ENCODE measurements at places on chromosomes 11 and 22.
A peak's percentile ranks its signal among the peaks of the same experiment; 100 is the strongest.

DNA sequence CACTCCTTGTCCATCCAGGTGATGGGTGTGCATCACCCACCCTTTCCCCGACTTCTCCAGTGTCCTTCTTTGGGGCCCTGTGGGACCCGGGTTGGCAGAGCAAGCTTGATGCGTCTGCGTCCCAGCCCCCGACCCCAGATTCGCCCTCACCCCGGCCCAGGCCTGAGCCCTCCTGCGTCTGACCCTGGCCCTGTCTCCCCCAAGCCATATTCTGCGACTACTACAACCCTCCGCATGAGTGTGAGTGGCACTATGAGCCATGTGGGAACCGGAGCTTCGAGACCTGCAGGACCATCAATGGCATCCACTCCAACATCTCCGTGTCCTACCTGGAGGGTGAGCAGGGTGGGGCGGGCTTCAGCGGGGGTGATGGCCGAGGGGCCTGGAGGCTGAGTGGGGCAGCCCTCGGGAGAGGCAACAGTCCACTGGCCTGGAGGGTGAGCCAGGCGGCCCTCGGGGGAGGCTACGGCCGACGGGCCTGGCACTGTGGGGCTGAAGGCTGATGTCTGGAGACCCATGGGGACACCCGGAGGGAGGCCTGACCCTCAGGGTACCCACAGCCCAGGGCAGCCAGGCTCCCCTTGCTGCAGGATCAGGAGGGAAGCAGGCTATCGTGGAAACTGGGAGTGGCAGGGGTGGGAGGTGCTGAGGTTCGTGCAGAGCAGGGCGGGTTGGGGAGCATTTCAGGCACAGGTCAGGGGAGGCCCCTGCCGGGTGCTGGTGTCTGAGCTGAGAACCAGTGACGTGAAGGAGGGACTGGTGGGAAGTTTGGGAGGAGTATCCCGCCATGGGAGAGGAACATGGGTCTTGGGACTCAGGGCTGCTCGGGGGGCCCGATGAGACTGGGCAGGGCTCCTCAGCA is 15.3 kb downstream of the MUC2 start:
- no peak for DNase-seq

GRCh38 chr11:94641167-94641761 is 74.1 kb downstream of the PIWIL4 start:
- no peak for DNase-seq

GRCh38 chr11:4455419-4455818 is 6.3 kb downstream of the OR52K2 start:
- DNase-seq = peak; percentile 95

DNA sequence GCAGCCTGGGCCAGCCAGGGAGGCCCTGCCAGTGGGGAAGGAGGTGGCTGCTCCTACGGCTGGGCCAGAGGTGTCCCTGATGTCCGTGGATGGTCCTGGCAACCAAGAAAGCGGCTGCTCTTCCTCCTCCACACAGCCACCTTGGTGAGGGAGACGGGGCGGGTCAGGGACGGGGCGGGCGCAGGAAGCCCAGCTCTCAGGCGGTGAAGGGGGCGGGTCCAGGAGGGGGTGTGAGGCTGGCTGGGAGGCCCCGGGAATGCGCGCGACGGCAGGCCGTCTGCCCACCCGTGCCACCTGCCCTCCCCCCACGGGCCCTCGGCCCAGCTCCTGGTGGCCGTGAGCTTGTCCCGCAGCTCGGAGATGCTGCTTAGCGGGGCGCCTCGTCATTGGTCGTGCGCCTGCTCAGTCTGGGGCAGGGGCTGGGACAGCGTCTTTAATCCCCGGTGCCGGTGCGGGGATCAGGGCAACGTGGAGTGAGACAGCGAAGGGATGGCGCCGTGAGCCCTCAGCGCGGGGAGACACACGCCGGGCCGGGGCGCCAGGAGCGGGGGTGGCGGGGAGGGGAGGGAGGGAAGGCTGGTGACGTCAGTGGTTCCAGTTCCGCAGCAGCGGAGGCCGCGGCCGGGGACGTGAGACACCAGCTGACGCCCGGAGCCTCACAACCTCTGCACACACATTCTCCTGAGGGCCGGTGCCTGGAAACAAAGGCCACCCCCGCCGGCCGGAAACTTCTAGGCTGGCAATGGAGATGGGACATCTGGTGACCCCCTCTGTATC is 6.7 kb upstream of the BRSK2 start:
- DNase-seq = peak; percentile 89

GRCh38 chr11:86799680-86800075 is 664 bp upstream of the PRSS23 start:
- no peak for DNase-seq

GRCh38 chr11:120722524-120722923 is 211.0 kb downstream of the GRIK4 start:
- no peak for DNase-seq

GRCh38 chr22:30212996-30213441 is 33.5 kb downstream of the LIF start:
- peak; percentile 85 for DNase-seq

GRCh38 chr11:103842191-103842590 is 194.2 kb upstream of the DDI1 start:
- no peak for DNase-seq

DNA sequence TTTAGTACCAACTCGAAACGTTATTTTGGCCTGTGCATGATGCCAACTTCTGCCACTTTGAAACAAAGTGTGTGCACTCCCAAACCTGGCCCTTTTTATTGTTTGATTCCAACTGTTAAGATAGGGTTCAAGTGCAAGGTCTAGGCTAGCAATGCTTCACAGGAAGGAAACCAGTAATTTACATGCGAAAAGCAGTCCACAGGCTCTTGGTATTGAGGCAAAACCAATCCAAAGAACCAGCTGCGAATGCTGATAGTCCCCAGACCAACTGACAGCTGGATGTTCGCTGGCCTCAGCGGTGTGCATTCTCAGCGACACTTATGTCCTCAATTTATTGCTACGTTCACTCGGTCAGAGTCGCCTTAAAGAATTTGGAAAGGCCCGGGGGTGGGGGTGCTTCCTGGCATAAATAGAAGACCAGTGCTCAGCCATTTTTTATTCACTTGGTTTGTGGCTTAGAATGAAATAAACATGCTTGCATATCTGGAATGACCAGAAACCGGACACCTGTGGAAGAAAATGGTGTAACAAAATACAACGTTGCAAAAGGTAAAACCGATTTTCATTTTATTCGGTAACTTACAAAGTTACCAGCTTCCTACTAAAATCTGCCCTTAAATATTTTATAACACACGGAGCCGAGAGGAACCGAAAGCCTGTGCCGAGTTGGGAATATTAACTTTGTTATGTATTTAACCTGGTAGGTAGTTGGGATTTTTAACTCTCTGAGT is 1.6 kb downstream of the CPT1A start:
- DNase-seq = no peak

DNA sequence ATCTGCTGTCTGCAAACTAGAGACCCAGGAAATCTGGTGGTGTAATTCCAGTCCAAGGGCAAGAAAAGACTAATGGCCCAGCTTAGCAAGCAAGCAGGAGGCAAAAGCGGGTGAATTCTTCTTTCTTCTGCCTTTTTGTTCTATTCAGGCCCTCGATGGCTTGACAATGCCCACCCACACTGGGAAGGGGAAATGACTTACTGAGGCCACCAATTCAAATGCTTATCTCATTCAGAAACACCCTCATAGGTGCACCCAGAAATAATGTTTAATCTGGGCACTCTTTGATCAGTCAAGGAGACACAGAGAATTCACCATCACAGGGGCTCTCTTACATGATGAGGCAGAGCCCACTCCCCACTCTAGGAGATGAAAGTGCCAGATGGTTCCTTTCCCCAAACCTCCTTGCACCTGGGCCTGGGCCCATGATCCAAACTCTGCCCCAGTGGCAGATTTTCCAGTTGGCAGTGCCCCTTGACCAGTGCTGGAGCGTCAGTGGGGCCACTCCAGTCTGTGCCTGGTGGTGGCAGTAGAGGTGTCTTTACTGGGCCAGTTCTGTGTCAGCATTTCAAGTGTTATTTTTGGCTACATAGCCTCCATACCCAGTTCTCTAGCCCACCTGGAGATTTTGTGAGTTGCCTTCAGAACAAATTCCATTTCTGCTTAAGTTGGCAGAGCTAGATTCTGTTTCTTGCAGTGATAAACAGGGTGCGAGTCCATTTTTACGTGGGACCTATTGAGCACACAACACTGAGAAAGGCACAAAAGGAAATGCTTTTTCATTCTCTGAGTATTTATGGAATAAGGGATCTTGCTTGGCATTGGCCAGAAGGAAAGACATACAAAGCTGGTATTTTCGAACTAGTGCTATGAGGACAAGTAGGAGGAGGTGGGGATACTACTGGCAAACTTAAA is 7.5 kb downstream of the ELMOD1 start:
- peak; percentile 25 for DNase-seq

DNA sequence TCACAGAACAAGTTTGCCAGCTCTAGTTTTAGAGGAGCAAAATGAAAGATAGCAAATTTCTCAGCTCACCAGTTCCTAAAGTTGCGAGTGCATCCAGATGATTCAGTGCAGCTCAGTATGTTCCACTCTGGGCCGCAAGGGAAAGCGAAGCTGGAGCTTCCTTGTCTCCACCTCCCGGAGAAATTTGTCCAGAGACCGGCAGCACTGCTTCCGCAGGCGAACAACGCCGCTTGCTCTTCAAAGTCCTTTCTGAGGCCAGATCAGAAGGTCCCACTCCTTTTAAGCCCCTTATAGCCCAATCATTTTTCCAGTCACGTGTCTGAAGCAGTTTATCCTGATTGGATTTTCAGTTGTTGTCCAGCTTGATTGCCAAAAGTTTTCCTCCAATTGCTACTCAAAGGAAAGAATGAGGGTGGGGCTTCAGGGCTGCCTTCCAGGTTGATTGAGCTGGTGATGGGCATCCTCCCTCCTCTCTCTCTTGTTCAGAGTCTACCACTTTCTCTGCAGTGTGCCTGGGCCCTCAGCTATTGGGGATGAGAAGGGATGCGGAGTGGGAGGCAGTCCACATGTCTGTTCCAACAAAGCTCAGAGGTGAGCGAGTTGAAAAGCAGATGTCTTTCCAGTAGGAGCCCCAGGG is at the start of gene ZNF280A:
ZNF280A (minus strand) TSS at position 251 of the 637 bp plus-strand sequence. CDS start 4,640 bp downstream, outside the sequence.
- no peak for DNase-seq

GRCh38 chr11:69080257-69080995 is 31.7 kb downstream of the TPCN2 start:
- peak; percentile 86 for DNase-seq

GRCh38 chr11:27196203-27196897 is 155.7 kb downstream of the BBOX1 start:
- no peak for DNase-seq

DNA sequence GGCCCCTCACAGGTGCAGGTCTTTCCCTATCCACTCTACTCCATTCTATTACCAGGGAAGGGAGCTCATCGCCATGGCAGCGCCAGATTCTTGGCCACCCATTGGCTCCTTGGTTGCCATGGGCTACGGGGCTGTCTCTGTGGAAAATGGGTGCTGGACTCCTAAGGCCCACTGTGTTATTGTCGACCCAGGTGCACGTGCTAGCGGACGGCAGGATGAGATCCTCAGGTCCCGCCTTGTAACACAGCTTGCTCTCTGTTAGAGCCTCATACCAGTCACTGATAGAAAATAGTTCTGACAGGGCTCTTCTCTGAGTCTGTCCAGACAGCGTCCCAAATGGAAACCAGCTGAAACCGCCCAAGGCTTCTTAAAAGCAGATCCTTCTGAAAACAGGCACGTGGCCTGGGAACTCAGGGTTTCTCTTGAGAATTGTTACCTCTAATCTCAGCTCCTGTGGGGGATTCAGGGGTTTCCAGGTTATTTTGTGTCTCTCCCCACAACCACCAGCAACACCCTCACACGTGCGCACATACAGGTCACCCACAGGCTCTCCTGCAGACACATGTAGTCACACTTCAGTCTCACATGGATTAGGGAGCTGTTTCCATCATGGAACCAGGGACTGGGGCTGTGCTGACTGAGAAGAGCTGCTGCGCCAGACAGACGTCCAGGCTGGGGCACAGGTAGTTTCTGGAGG is 1.5 kb downstream of the TUB start:
- DNase-seq = no peak

- no peak for DNase-seq
Observed at GRCh38 chr11:92266806-92267205, 42.2 kb downstream of the FAT3 start.

GRCh38 chr11:86490582-86490981 is 115.9 kb downstream of the CCDC81 start:
- no peak for DNase-seq

DNA sequence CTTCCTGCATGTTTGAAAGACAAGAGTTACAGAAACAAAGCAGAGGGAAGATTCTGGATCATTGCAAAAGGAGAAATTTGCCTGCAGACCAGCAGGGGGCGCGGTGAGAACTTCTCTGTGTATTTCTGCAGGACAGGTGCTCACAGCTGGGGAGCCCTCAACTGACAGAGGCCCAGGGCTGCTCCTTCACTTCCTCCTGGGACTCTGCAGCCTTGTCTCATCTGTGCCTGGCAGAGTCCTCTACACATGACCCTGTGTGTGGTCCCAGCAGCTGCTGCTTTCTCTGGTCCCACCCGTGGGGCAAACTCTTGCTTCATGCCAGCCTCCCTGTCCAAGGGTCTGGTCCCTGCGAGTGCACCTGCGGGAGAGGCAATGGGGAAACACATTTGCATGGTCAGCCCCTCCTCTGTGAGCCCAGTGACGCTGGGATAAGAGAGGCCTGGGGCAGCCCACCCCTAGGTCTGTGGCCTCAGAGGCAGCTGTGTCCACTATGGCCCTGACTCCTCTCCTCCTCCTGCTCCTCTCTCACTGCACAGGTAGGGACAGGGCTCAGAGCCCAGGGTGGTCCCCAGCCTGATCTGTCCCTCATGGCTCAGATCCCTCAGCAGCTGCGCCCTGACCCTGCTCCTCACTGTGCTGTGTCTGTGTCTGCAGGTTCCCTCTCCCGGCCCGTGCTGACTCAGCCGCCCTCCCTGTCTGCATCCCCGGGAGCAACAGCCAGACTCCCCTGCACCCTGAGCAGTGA is 43.2 kb upstream of the VPREB1 start:
- DNase-seq = peak; percentile 35

- DNase-seq = no peak
Observed at GRCh38 chr11:82899186-82899820, 927 bp downstream of the PRCP start.

- DNase-seq = no peak
Observed at GRCh38 chr22:38085501-38085900, 1.5 kb upstream of the SLC16A8 start.

DNA sequence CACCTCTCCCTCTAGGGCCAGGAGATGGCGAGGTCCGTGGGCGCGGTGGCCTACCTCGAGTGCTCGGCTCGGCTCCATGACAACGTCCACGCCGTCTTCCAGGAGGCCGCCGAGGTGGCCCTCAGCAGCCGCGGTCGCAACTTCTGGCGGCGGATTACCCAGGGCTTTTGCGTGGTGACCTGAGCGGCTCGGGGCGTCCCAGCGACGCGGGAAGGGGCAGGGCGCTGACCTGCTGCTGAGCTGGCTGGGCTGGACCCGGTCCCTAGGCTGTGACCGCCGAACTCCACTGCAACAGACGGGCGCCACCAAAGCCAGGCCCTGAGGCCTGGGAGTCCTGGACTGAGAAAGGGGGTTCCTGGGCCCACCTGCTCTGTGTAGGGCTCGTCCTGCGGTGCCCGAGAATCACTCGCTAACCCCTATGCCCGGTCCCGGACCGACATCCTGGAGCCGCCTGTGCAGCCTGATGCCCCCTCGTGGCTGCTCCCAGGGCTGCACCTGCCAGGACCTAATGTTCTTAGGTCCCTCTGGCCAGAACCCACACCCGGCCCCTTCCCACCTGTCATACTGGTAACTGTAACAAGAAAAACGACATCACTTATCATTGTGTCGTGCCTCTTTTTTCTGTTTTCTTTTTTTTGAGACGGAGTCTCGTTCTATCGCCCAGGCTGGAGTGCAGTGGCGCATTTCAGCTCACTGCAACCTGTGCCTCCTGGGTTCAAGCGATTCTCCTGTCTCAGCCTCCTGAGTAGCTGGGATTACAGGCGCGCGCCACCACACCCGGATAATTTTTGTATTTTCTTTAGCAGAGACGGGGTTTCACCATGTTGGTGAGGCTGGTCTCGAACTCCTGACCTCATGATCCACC is 15.0 kb downstream of the RHOD start:
- peak; percentile 76 for DNase-seq

- peak; percentile 54 for DNase-seq
Observed at GRCh38 chr11:61826930-61827570, 1.1 kb upstream of the FADS2 start.
